Stimulated activated CD4-positive, alpha-beta T cell treated with anti-CD3 and anti-CD28 coated beads, Interleukin-15, amount 100 ng/mL, for 48 hours (primary cell): ENCODE measurements at places on chromosomes 4 and X.

DNA sequence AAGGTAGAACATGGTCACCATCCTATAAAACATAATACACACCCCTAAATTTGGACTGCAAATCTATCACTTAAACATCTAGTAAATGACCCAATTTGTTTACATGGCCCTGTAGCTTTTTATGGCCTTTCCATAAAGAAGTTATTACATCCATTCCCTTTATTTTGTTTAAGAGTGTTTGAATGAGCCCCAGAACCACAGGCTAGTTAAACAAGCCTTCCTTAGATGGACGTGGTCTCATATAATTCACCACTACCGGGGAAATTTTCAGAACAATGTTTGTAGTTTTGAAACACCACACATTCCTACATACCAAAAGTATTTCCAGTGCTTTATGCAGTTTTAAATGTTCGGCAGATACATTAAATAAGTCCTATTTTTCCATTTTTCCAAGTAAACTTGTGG is 12.3 kb downstream of the PDGFC start:
- no peak for DNase-seq

DNA sequence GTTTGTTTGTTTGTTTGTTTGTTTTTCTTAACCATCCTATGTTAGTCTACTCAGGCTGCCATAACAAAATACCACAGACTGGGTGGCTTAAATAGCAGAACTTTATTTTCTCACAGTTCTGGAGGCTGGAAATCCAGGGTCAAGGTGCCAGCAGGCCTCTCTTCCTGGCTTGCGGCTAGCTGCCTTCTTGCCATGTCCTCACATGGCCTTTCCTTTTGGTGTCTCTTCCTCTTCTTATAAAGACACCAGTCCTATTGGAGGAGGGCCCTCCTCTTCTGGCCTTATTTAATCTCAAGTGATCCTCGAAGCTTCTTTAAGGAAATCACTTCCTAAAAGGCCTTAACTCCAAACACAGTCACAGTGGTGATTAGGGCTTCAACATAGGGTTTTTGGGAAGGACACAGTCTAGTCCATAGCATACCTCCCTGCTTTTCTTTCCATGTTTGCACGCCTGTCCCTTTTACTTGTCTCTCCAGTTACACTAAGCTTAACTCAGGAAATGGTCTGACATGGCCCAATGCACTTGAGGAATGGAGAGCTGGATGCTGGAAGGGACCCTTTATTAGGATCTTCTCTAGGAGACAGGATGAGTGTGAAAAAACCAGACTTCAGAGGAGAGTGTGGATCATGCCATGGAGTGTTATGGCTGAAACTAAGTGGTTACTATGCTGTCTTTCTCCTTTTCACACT is 36.0 kb upstream of the MGST2 start:
- no peak for DNase-seq

GRCh38 chr4:109211671-109212070 is 90.8 kb downstream of the COL25A1 start:
- no peak for DNase-seq

DNA sequence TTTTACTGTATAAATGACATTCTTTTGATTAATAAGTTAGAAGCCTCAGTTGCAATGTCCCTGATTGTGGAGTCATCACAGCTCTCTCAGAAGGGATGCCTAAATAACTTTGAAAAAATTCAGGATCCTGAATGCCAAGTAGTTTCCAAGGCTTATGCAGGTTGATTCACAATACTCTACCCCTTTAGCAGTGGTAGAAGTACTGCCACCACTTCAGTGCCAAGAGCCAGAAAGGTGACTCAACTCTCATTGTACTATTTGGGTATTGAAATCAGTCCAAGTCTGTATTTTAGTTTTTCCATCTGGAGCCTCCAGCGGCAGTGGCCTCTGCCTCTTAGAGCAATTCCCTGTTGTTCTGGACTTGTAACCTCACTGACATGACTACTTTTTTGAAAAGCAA is 320.1 kb upstream of the NDST4 start:
- DNase-seq = no peak

DNA sequence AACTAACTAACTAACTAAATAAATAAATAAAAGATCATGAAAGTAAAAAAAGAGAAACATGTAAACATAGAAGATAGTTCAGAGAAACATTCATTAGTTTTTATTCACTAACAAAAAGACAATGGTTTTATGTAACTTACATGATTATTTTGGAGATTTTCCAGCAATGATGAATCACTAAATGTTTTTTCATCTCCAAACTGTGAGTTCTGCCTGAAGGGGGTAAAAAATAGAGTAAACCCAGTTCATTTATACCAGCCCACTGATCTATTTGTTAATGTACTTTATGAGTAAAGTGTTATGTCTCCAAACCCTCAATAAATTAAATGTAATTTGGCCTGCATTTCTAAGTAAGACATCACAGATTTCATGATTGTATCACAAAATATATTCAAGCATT is 101.1 kb downstream of the ATP8A1 start:
- no peak for DNase-seq

GRCh38 chr4:3323071-3323481 is 30.3 kb downstream of the RGS12 start:
- no peak for DNase-seq

- DNase-seq = no peak
These were observed 25.5 kb upstream of the TMSB4X start for GRCh38 chrX:12949205-12949926.

DNA sequence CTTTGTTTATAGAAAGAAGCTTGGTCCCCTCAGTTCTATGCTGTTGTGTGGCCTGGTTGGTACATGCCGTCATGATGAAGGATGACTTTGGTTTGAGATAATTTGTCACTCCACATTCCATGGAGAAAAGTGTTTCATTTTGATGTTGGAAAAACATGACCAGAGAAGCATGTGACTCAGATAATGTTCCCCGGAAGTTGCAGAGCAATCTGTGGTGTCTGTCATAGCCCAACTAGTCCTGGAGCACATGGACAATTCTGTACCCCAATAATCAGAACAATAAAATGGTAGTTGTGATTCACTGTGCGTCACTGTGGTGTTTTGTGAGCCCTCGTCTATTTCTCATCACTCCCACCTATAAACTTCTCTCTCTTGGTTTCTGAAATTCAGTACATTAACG is 85.1 kb downstream of the PDK3 start:
- DNase-seq = no peak

DNA sequence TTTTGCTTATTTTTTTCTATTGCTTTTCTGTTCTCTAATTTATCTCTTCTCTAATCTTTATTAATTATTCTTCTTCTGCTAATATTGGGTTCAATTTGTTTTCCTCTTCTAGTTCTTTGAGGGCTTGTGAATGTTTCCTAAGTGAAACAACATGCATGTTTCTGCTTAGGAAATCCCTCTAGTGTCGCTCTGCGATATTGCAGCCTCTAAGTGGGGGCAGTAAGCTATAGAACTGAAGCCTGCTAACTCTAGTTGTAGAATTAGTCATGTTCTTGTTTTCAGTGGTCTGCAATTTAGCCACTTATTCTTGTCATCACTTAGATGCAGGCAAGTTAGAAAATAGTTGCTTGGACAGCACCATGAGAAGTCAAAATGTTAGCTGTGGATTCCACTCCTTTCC is 222.6 kb downstream of the SPIN4 start:
- peak; percentile 20 for DNase-seq

DNA sequence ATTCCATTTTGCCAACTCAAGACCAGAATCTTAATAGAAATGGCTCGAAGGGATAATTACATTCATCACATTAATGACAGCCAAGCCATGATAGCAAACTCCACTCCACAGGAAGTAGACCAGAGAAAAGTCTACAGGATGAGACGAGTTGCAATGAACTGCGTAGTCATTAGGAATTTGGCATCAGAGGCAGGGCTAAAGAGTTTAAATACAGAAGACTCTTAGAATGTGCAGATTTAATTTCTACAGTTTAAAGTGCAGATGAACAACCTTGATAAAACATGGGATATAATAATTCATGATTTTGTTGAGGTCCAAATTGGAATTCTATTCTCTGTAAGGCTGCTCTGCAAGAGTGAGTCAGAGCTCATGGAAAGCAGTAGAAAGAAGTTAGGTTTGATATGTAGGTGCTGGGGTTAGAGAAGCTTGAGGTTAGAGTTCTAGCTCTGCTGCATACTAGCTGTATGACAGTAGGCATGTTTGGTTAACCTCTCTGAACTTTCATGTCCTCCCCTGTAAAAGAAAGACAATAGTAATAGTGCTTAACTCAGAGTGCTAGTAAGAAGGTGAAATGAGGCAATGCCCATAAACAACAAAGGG is 32.2 kb downstream of the LNX1 start:
- no peak for DNase-seq

DNA sequence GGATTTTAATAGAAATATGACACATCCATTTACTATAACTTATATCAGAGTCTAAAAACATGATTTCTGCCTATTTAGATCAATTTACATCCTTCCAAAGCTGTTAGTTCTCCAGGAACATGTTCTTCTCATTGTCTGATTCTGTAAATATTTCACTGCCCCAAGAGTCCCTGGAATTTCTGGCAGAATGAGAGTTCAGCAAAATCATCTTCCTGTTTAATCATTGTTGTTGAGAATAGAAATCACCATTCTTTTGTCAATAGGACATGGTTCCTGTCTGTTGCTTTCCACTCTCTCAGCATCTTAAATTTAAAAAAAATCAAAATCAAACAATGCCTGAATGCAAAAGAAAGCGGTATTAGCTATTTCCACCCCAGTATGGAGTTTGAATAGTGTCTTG is 172.8 kb upstream of the FRMPD4 start:
- DNase-seq = no peak

GRCh38 chr4:140137671-140138070 is 16.3 kb downstream of the MAML3 start:
- no peak for DNase-seq

GRCh38 chrX:15269618-15270521 is at the start of gene ASB9:
TSS of gene ASB9 (minus strand) at chrX:15270083. CDS start at chrX:15269874, 209 bp downstream.
- DNase-seq = no peak

- DNase-seq = no peak
These were observed 23.5 kb downstream of the OTC start for GRCh38 chrX:38375891-38376290.

DNA sequence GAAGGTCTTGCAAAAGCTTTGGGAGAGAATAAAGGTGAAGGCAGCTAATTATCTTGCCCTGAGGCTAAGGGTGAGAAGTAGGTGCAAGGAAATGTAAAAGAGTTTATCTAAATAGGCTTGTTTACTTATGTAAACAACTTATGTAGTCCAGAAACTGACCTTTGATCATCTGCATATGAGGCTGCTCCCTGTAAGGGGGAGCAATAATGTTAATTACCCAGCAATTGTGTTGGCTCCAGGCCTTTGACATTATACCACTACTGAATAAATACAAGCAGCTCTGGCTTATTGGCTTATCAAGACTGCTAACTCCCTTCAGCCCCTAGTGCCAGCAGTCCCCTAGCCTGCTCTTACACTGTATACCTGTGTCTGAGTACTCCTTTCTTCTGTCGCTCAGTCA is 303.7 kb upstream of the GNPDA2 start:
- no peak for DNase-seq

- no peak for DNase-seq
These were observed 65.6 kb downstream of the MCF2 start for GRCh38 chrX:139642241-139642927.

DNA sequence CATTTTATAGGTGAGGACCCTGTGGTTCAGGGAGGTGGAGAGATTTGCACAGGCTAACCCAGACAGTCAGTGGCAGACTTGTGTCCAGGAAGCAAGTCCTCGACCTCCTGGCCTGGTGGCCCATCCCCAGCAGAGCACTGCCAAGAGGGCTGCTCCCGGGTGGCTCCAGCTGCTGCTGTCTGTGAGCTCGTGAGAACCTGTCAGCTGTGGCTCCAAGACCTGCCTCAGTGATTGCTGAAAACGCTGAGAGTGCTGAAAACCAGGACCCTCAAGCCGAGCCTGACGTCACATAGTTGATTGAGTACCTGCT is 74.2 kb downstream of the RTL9 start:
- DNase-seq = no peak

DNA sequence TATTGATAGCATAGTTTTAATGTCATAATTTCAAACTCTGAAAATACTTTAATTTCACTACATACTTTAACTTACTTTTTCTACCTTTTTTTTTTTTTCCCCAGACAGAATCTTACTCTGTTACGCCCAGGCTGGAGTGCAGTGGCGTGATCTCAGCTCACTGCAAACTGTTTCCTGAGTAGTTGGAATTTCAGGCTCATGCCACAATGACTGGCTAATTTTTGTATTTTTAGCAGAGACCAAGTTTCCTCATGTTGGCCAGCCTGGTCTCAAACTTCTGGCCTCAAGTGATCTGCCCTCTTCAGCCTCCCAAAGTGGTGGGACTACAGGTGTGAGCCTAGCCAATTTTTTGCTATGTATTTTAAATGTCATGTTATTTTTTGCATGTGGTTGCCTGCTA is 741.6 kb downstream of the TRAM1L1 start:
- no peak for DNase-seq

DNA sequence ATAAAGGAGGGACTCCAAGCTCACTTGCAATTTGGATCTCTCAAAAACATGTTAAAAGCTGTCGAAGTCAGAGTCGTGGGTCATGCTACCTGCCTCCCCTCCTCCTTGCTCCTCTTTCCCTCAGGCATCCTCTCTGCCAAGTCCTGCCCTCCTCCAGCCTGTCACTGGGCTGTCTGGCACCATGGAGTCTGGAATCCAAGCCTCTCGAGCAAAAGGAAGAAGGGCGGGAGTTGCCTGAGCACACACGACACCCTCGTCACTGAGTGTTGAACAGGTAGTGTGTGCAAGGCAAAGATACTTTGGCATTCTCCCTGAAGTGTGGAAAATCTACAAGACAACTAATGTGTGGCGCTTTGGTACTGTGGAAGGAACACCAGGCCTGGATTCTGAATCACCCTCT is 62.2 kb downstream of the HAUS3 start:
- no peak for DNase-seq

DNA sequence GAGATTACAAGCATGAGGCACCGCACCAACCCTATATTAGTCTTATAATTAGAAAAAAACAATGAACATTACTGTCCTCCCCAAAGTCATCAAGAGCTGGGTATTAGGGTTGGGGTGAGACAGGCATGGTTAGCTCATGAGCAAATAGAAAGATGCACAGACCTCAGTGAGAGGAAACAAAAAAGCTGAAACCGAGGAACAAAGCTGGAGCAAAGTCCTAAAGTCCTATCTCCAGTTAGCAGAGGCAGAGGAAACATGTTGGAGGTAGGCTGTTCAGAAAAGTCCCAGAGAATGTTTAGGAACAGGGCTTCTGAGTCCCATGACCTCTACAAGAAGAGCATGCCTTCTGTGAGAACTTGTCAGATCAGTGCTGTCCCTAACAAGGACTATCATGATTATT is 4.6 kb upstream of the PCYT1B start:
- DNase-seq = no peak

GRCh38 chr4:105399532-105400161 is 74.2 kb downstream of the PPA2 start:
- DNase-seq = no peak

- DNase-seq = no peak
These were observed 591 bp upstream of the NWD2 start for GRCh38 chr4:37243722-37244582.

GRCh38 chr4:149605601-149606378 is 209.9 kb downstream of the IQCM start:
- no peak for DNase-seq

GRCh38 chr4:7872264-7872771 is 67.3 kb downstream of the AFAP1 start:
- DNase-seq = no peak

GRCh38 chr4:143514169-143514495 is 630 bp downstream of the SMARCA5 start:
- no peak for DNase-seq
